ENCODE measurements at places on chromosomes 3 and 15.

DNA sequence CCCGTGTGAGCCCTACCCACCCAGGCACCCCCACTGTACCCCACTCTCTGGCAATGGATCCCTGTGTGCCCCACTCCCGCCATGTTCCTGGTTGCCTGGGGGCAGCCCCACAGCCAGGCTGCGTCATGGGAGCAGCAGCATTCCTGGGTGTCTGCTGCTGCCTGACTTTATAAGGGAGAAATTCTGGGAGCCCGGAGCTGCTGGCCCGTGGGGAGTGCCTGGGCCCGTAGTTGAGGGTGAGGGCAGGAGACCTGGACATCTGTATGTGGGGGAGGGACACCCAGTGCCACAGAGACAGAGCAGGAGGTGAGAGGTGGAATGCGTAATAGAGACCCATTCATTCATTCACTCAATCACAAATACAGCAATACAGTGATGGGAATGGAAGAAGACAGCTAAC lies 15.1 kb downstream of the CSPG4 start:
- no peak for DNase-seq

GRCh38 chr3:129001101-129001805 lies at the start of gene EFCC1:
TSS of gene EFCC1 (plus strand) at chr3:129001304. CDS start at chr3:129001629, 325 bp downstream.
- DNase-seq = no peak

DNA sequence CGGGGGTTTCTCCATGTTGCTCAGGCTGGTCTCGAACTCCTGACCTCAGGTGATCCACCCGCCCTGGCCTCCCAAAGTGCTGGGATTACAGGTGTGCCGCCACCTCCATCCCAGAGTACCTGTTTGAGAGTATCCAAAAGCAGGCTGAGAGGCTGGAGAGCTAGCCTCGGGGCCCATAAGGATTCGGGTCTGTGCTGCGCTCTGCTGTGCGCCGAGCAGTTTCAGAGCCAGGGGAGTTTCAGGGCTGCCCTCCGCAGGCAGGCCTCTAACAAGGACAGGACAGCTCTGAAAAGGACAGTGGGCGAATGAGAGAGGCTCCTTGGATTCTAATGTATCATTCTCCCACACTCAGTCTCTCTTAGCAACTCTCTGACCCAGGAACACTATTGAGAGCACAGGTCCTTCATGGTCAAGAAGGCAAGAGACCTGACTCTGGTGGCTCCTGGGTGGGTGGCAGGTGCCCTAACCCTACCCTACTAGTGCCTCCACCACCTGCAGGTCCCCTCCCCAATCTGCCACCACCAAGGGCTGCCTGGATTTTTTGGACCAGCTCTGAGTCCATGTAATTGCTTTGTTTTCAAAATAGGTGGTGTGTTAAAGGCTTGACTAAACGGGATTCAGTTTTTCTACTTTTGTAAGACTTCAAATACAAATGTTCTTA lies 27.8 kb downstream of the MAGEF1 start:
- DNase-seq = no peak

DNA sequence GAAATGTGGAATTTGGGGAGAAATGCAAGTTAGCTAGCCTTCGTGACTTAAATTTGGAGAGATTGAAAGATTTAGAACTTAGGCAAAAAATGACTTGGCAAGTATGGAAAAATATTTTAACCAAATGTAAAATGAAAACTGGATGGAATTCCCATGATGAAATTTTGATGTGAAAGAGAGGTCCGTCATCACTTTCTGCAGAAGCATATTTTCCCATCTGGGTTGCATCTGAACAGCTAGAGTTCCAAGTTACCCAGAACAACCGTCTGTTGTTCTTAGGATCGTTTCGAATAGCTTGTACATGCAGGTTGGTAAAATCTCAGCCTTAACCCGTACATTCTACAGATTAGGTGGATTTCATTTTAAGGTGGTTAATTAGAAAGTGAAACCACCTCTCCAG lies 136.3 kb downstream of the GHSR start:
- DNase-seq = no peak

GRCh38 chr15:80733460-80733859 lies 38.4 kb downstream of the ABHD17C start:
- no peak for DNase-seq

- no peak for DNase-seq
These were observed 90.4 kb downstream of the SRGAP3 start for GRCh38 chr3:9158865-9159630.

- DNase-seq = no peak
These were observed 25.3 kb downstream of the UBXN7 start for GRCh38 chr3:196406811-196407470.

- DNase-seq = no peak
These were observed 11.4 kb upstream of the GPR171 start for GRCh38 chr3:151214459-151214858.

DNA sequence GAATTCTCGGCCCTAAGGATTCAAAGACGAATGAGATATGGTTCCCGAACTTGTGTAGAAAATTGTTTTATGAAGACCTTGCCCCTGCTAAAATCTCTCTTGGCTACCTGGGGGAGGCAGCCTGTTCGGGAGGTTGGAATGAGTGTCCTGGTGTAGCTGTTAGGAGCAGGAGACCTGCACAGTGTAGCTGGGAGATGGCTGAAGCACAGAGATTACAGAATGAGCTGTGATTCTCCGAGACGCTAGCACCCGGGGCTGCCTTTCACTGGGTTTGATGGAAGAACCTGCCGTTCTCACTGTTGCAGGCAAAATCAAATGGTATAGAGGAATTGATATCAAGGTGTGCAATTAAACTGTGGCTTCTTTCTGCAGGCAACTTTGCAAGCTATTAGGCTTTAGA lies 68.0 kb downstream of the TRAK1 start:
- DNase-seq = no peak

GRCh38 chr3:42195879-42196330 lies 70.1 kb downstream of the CCK start:
- no peak for DNase-seq

- DNase-seq = no peak
These were observed 277.9 kb downstream of the RPLP1 start for GRCh38 chr15:69730281-69731080.

DNA sequence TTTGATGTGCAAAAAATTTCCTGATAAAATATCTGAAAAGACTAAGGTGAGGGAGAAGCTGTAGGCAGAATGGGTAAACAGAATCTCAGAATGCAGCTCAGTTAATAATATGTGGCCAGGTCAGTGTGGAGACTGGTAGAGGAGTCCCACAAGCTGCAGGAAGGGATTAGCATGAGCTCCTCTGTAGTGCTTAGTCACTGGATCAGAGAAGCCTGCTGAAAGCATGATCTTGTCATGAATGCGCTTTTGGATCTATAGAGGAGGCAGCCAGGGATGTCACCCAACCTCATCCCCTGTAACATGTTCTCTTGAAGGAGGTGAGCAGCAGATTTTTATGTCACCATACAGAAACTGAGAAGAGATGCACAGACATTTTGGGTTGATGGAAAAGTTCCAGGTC lies 1035.3 kb upstream of the GBE1 start:
- DNase-seq = no peak

DNA sequence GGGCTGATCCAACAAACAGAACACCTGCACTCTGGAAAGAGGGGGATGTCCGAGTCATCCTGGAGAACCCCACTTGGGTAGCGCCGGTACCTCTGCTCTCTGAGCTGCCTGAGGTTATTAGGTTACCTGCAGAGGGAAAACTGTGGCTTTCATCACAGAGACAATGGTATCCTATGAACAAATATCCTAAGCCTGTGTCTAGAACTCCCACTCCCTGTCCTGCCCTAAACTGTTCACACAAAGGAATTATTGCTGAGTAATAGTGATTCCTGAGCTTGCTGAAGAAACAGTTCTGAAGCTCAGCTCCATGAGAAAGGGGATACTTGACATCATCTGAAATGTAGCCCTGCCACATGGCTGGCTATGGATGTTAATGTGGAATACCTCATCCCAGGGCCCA lies 31.9 kb upstream of the WNT5A start:
- no peak for DNase-seq

- DNase-seq = no peak
These were observed 67.6 kb upstream of the GADL1 start for GRCh38 chr3:30962084-30962483.

GRCh38 chr3:40557575-40558161 lies 32.9 kb downstream of the ZNF621 start:
- DNase-seq = no peak

- DNase-seq = no peak
These were observed 29.3 kb upstream of the SLC28A1 start for GRCh38 chr15:84855136-84855535.

- DNase-seq = no peak
These were observed 40.4 kb downstream of the SRP14 start for GRCh38 chr15:39998511-39999077.

DNA sequence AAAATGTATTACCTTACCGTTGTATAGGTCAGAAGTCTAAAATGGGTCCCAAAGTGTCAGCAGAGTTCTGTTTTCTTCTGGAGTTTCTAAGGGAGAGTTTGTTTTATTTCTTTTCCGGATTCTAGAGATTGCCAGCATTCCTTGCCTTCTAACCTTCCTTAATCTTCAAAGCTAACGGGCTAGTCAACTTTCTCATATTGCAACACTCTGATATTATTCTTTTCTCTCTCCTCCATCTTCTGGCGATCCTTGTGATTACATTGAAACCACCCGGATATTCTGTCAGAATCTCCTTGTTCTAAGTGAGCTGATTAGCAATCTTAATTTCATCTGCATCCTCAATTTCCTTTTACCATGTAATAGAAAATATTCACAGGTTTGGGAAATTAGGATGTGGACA lies 36.2 kb upstream of the AADACL2 start:
- DNase-seq = no peak

DNA sequence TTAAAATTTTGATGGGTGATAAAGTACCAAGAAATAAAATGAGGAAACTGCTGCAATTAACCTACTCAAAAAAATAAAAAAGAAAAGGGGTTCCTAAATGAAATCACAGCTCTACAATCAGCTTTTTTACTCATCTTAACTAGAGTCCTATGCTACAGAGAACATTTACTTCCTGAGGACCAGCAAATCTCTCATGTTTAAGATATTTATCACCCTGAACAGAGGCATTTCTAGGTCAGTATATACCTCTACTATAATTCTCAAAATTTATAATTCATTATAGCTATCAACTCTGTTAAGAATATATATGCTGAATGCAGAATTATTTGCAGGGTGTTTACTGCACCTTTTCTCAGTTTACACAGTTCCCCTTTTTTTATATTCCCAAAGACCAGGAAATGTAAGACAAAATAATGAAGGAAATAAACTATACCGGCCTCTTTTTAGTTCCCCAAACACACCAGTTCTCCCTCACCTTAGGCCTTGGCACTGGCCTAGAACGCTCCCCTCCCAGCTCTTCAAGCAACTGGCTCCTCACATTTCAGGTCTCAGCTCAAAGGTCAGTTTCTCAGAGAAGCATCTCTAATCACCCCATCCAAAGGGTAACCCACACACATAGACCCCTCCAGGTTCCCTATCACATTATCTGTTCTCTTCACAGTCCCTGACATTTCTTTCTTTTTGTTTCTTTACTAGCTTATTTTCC lies 71.1 kb downstream of the LRRFIP2 start:
- DNase-seq = no peak

GRCh38 chr15:66644869-66645268 lies 57.2 kb upstream of the SMAD6 start:
- DNase-seq = peak; percentile 37

GRCh38 chr15:82648257-82649103 lies 1.3 kb upstream of the CPEB1 start:
- no peak for DNase-seq

DNA sequence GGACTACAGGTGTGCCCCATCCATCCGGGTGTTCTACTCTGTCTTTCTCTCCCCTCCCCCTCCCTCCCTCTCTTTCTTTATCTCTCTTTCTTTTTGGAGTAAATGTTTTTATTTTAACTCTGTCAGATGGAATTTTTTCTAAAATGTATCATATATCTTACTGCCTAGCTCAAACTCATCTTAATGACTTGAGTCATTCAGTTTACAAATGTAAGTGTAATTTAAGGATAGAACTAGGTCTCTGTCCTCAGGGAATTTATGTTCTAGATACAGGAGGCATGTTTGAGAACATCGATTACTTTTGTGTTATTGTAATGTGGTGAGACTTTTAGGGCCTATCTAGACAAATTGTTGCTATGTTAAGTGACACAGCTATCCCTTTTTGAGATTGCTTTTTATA lies 3.5 kb downstream of the TBC1D23 start:
- no peak for DNase-seq

- DNase-seq = no peak
These were observed 60.5 kb upstream of the TBC1D5 start for GRCh38 chr3:17802950-17803349.

- DNase-seq = no peak
These were observed 68.6 kb downstream of the FILIP1L start for GRCh38 chr3:100045696-100046095.

GRCh38 chr3:149473357-149474249 lies 894 bp upstream of the TM4SF4 start:
- DNase-seq = no peak

DNA sequence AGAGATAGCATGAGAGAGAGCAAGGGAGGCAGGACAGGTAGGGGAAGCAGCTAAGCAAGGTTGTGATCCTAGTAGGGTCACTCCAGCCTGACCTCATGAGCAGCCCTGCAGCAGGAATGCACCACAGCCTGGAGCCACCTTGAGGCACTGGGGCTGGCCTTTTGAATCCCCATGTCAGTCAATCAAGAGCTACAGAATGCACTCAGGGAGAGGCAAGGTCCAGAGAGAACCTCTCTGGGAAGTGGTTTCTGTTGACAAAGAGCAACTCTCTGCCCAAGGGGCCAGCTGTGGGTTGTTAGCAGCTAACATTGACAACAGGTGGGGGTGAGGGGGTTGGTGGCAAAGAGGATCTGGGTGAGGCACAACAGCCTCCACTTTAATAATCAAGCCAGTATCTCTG lies 54.6 kb downstream of the TRANK1 start:
- DNase-seq = no peak

- DNase-seq = no peak
These were observed 59.6 kb downstream of the PLCL2 start for GRCh38 chr3:16944356-16944755.

GRCh38 chr15:58203537-58203936 lies 65.4 kb downstream of the AQP9 start:
- DNase-seq = peak; percentile 83

DNA sequence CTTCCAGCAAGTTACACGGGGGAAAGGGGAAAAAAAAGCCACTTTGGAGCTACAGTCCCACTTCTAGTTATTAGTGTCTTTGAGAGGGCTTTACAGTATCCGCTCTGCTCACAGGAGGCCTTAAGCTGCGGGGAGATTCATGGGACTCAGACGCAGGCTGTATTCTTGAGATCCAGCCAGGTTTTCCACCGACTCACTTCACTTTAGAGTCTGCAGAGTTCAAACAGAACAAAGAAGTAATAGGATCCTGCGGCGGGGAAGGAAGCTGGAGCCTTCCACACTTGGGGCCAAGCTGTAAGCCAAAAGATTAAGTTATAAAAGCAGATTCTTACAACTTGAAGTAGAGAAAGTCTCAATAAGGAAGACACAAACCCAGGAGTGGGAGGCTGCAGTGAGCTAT lies 60.2 kb upstream of the FAM174B start:
- DNase-seq = no peak

- DNase-seq = no peak
These were observed at the start of gene TGM5 for GRCh38 chr15:43266834-43267233. TSS of gene TGM5 (minus strand) at chr15:43266928. CDS start at chr15:43266849, 79 bp downstream.

DNA sequence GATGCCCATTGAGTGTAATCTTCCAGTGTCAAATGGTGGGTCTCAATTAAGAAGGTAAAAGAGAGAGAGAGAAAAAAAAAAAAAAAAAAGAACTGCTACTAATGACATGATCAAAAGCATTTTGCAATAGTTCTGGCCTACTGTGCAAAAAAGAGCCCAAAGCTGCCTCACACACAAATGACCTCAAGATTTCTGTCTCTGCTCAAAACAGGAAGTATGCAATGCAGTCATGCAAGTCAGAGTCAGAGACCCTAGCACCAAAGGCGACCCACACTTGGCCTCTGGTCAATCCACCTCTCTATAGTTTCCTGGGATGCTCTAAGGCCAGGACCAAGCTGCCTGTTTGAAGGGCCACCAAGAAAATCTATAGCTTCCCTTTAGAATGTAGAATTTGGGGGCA lies 323.5 kb downstream of the VPS13C start:
- DNase-seq = no peak
